ENCODE measurements at places on chromosomes 7 and 10.

DNA sequence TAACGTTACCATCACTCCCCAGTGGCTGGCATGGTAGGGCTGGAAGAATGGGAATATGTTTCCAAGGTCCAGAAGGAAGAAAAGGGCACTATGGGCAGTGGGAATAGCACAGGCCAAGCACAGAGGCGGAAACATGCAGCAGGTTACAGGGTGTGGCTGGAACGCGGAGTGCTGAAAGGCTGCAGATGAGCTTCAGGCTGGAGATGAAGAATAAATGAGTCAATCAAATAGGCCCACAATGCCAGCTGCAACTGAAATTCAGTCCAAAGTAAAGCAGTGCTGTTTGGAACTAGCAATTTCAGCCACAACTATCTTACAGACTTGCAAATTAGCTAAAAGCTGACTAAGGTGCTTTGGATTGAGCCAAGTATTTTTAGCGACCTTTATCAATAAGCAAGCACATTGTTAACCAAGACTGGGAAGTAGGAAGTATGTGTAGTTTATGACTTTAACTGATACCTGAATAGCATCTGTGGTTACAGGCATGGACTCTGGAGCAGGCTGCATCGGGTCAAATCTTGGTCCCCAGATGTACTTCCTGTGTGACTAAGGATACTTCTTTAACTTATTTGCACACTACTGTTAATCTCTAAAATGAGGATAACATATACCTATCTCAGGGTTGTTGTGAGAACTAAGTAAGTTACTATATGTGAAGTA, 77.5 kb upstream of the CTTNBP2 start:
- no peak for DNase-seq

DNA sequence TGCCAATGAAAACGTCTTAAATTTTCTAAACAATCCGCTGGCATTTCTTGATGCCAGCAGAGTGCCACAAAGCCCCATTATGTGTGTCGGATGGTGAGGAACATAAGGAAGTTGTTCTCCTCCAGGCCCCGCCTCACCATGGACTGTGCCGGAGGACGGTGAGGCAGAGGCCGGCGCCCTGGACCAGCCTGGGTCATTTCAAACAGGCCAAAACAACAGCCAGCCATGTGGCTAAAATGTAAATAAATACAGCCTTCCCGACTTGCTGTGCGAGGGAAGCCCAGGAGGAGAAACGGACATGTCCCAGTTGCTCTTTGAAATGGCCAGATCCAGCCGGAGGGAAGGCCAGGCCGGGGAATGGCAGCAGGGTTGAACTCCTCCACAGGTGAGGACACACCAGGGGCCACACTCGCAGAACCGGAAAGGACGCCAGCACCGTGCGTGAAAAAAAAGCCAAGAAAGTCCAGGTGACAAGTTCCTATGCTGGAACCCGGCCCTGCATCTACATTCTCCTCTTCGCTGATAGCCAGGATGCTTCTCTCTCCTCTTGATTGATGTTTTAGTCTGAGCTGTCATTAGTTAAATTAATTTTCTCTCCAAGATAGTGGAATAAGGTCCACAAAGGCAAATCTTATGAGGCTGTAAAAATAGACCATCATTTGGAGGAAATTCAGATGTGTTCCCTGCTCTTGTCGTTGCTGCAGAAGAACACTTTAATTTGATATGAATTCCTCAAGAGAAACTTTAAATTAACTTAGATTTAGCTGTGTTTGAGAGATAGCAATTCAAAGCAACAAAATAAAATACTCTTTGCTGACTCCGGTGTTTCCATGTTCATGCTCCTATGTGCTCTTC, 64.6 kb downstream of the EBF3 start:
- DNase-seq: no peak

DNA sequence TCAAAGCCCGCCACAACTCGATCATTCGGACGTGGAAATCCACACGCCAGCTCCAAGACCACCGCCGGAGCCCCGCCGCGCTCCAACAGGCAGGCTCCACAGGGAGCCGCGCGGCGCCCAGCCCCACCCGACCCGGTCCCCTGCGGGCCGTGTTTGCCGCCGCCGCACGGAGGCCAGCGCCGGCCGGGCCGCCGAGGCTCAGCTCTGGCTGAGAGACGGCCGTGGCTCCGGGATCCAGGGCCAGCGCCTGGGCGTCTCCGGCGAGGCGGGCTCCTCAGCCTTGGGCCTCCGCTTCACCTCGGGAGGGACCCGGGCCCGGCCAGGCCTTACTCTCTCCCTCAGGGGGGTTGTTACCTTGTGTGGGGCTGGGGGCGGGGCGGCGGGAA, 333 bp downstream of the SMNDC1 start:
- DNase-seq: no peak

DNA sequence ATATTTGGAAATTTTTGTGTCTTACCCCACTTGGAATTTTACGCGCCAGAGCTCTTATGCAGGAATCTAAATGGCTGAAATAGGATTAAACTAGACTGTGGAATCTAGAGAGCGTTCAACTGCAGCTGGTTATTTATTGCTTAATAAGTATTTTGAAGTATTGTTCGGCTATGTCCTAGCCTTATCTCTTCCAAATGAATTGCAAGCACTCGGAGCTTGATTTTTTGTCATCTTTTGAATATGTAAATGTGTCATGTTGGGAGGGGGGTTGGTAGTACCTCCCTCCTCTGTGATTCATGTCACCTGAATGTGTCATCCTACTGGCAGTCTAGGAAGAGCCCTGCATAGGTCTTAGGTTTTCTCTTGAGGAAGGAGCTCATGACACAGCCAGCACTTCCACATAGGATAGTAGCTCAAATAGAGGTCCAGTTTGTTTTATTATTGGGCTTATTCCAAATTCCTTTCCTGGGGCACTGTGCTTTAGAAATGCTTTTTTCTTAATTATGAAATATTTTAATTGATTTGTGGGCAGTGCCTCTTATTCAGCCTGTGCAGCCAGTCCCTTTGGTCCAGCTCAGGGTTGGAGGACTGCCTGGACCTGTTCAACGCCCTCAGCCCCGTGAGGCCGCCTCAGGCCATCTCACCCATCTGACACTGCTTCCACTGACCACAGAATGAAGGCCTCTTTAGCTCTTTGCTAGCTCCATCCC, 22.5 kb upstream of the TRIL start:
- DNase-seq: peak; percentile 69

DNA sequence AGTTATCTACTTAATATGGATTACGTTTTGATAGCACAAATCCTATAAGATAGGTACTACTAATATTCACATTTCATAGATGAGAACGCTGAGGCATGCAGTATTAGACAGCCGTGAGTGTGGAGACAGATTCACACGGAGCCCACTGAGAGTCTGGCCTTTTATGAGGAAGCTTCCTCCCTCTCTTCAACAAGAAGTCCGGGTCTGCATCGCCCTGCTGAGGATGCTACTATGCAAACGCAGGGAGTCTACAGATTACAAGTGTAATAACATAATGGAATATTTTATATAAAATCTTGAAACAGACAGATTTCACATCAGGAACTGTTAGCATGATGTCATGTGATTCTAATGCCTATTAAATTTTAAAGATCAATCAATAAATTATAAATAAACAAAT, 255.9 kb upstream of the GLI3 start:
- peak; percentile 22 for DNase-seq

DNA sequence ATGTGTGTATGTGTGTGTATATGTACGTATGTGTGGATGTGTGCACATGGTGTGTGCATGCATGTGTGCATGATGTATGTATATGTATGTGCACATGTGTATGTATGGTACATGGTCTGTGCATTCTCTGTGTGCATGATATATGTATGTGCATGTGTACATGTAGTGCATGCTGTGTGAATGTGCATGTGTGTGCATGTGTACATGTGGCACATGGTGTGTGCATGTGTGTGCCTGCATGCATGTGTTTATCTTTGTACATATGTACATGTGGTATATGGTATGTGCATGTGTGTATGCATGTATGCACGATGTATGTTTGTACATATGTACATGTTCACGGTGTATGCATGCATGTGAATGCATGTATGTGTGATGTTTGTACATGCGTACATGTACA, 383.7 kb downstream of the TYW1 start:
- no peak for DNase-seq

DNA sequence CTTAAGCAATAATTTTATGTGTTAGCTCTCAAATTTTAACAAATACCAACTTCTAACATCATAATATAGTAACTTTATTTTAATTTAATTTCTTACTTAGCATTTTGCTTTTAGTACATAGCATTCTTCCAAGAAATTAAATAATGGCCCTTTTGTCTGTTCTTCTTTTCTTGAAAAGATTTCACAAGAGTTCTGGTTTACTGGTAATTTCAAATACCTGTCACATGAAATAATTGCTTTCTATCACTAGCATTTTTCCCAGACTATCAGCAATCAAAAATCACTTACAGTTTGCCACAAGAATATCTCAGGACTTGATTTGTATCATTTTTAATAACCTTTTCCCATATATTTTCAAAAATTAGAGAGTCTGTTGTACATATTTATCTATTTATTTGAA, 193.0 kb downstream of the CACNA2D1 start:
- no peak for DNase-seq

- DNase-seq: no peak
Observed at GRCh38 chr7:2099048-2099957, 133.4 kb downstream of the MAD1L1 start.

DNA sequence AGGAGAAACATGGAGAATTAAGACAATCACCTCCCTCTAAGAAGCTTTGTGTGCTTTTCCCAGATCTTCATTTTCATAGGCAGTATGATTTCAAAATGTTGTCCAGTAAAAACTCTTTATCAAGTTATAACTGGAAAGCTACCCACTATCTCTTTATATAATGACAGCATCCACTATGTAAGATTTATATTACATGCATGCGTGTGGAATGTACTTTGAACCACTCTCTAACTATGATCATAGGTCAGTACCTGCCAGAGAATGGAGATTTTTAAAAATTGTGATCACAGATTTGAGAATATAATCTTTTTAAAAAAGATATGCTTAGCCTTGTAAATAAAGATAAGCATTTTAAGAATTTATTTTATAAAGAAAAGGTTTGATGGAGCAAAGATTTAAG, 17.9 kb downstream of the PAPSS2 start:
- no peak for DNase-seq

DNA sequence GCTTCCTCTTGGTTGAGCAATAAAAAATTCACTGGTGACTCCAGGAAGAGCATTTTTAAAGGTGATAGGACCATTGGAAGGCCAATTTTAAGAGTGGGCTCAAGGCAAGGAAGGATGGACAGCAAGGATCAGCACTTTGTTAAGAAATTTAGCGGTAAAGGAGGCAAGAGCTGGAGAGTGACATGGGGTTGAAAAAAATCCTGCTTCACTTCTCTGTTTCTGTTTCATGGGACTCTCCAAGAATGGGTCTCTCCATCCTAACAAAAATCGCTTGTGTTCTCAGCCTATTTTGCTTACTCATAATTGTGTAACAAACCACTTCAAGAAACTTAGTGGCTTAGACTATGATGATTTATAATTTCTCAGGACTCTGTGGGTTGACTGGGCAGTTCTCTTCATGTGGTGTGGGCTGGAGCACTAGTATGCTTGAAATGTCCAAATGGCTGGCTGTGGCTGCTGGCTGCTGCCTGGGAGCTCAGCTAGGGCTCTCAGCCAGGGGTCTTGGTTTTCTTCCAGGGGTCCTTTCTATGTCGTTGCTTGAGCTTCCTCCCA, 59.8 kb upstream of the ZNRF2 start:
- no peak for DNase-seq

- peak; percentile 96 for DNase-seq
Observed at GRCh38 chr10:43436291-43437140, at the start of gene ZNF487. Gene ZNF487 (plus strand): TSS chr10:43437111. CDS start chr10:43475814, 38,703 bp downstream.

- DNase-seq: no peak
Observed at GRCh38 chr10:76459016-76459730, 1027.7 kb downstream of the LRMDA start.

- peak; percentile 12 for DNase-seq
Observed at GRCh38 chr10:16440396-16441133, 3.8 kb downstream of the PTER start.

- no peak for DNase-seq
Observed at GRCh38 chr7:3301449-3301731, 338 bp downstream of the SDK1 start.

DNA sequence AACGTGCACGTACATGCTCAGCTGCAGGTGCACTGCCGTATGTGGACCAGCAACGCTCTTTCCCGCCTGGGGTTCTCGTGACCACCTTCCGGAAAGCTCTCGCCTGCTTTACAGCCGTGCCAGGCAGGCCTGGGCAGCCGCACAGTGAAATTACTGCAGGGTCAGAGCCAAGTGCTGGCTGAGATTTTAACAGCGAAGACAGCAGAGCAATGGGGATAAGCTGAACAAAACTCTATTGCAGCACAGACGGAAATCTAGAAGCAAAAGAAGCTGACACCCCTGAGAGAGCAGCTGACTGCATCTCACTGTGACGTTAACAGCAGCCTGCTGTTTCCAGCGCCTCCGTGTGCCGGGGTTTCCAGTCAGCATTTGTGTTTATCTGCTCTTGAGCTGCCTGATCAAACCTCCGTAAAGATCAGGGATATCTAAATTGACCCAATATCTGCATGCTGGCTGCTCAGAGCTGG, 179.0 kb downstream of the DIP2C start:
- DNase-seq: peak; percentile 29

GRCh38 chr10:132064082-132064755, 1.5 kb upstream of the JAKMIP3 start:
- DNase-seq: no peak

DNA sequence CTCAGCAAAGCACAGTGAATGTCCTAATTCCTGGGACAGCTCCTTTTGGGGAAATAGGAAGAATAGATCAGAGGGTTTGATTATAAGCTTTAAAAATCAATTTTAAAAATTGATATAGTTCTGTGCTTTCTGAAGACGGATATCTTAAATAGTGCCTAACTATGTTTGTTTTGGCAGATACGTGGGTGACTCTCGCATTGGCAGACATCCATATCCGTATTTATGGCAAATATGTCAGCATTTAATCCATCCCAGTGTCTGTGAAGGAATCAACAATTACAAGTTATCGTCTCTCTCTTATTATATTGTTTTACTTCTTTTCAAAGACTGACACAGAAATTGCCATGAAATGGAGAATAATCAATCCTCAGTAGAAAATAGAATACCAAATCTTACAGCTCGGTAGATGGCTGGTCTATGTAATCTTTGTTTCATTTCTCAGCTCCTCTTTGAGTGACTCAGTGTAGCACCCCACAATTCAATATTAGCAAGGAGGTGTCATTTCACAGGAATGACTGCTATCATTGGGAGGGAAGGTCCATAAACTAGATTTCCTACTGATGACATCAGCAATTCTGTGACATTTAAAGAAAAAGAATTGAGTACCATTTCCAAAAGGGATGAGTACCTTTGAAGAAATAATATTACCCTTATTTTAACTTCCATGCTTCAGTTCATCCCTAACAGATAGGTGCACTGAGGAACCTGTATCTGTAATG, 186.4 kb upstream of the NFE2L3 start:
- DNase-seq: no peak

DNA sequence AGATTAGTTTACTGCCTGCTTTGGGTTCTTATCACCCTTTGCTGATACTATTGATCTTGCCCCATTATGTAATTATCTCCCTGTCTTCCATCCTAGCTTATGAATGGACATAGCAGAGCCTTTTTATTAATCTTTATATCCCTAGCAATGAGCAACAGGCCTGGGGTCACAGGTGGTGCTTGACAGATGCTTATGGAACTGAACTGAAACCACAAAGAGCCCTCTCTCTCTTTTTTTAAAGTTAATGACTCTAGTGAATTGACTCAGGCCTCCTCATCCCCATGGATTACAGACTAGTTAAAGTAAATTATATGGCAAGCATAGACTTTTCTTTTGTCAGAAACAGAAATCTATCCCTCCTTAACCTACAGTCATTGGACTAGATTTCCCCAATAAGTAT, 265.2 kb downstream of the PHTF2 start:
- DNase-seq: no peak

GRCh38 chr10:85319826-85320225, 991.4 kb downstream of the CCSER2 start:
- no peak for DNase-seq
